ENCODE measurements at places on chromosomes 3 and 15.

- DNase-seq: no peak
Observed at GRCh38 chr3:70980646-70981170, 602.8 kb downstream of the FOXP1 start.

DNA sequence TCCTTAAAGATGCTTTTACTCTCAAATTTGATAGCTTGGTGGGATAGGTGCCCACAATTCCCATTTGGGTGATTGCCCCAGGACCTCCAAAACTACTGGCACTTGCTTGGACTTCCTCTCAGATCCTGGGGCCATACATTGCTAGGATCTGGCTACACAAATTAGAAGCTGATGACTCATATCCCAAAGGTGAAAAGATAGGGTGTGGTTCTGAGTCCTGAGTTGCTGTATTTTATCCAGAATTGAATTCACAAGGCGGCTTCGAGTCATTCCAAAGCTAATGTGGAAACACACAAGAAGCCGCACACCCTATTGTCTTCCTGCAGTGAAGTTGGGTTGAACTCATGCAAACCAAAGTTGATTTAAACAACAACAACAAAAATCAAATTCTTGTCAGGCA, 53.4 kb downstream of the DUT start:
- DNase-seq: no peak

DNA sequence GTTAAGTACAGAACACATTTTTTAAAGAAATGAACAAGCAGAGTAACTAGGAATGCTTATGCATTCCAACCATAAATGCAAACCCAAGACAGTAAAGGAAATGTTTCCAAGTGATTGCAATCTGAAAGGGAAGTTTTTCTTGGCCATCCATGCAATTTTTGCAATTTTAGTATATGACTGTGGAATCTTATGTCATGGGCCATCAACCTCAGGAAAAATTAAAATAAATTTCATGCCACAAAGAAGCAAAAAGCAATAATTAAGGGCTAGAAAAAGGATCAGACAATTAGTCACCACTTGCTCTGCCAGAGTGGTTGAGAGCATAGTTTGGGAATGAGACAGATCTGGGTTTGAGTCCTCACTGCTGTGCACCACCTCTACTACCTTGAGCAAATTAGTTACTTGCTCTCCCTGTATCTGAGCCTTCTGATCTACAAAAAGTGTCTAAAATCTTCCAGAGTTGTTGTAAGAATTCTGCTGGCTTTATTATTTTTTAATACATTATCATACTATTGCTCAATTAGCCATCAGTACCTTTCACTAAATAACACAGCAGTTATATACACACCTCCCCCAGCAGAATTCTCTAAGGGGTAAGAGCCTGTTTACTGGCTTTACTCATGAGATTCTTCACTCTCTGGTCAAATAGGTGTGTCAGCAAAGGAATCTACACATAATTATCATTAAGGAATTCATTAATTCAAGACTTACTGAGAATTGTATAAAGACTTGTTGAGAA, 49.7 kb upstream of the FBN1 start:
- peak; percentile 97 for DNase-seq

DNA sequence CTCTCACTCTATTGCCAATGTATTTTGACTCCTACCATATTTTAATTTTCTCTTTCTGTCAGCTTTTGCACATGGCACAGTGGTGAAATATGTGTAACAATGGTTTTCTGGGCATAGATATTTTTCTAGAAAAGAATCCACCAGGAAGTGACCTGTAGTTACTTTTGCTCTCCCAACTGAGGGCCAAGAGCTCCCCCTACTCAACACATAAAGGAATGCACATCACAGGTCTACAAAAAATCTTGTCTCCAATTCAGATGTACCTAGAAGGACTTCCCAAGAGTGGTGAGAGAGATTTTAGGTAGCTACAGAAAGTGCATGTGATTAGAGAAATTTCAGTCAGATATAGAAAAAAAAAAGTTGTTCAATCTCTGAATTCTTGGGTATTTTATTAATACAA, 15.6 kb downstream of the CPA3 start:
- peak; percentile 29 for DNase-seq

GRCh38 chr3:191696348-191696747, 235.4 kb downstream of the PYDC2 start:
- DNase-seq: no peak

- no peak for DNase-seq
Observed at GRCh38 chr15:78210349-78210717, 24.0 kb downstream of the ACSBG1 start.

- peak; percentile 23 for DNase-seq
Observed at GRCh38 chr3:50336452-50337174, 4.0 kb downstream of the RASSF1 start.

- no peak for DNase-seq
Observed at GRCh38 chr15:31465083-31465955, 138.7 kb downstream of the KLF13 start.

DNA sequence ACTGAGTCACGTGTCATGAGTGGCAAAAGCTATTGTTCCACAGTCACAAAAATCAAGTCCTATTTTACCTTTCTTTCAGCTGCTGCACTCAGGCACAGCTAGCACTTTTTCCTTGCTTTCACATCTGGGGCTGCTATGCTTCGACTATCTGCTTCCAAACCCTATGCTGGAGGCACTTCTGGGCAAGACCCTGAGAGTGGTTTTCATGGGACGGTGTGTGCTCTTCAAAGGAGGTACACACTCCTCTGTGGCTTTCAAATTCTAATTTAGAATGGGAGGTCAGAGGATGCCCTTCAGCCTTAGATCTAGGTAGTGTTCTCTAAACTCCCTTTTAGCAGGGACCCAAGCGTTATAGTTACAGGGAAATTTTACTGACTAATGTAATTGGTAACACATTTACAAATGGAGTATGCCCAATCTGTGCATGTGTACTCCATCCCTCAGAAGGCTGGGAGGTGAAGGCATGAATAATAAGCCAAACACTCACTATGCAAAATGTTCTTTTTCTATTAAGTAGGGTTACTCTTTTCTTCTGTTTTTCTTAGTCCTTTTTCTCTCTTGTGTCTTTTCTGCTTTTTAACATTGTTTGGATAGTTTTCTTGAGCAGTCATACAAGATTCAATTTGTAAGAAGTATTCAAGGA, 188.3 kb downstream of the LSAMP start:
- DNase-seq: peak; percentile 82

GRCh38 chr15:78003539-78004008, 73.9 kb downstream of the TBC1D2B start:
- DNase-seq: no peak

DNA sequence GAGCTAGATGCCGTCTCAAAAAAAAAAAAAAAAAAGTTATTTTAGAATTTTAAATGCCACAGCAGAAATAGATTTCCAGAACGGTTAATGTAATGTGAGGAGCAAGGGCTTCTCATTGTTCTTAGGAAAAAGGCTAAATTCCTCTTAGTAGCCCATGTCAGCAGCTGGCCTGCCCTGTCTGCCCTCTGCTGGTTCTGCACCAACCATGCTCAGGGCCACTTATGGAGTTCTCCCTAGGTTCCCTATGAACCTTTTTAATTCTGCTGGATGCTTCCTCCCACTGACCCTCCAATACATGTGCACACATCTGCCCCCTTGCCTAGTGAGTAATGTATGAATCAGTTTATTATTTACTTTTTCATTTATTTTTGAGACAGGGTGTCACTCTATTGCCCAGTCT, 32.2 kb upstream of the DPPA4 start:
- no peak for DNase-seq

DNA sequence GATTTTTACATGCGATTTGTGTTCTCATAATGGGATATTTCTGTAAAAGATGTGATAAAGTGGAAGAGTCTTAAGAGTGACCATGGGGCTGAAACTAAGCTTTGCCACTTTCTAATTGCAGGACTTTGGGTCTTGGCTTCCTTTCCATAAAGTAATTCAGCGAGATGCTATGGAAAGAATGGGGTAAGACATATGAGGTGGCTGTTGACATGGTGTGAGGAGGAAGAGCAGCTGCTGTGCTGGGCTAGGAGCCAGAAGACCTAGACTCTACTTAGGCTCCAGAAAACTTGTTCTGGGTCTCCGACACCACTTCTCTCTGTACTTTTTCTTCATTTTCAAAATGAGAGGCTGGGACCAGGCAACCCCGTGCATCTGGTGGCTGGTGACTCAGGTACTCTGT, 654.5 kb upstream of the CFAP20DC start:
- DNase-seq: no peak

- DNase-seq: no peak
Observed at GRCh38 chr15:72970933-72971760, 81.1 kb upstream of the NEO1 start.

- DNase-seq: no peak
Observed at GRCh38 chr3:115385774-115386730, 237.3 kb upstream of the GAP43 start.

DNA sequence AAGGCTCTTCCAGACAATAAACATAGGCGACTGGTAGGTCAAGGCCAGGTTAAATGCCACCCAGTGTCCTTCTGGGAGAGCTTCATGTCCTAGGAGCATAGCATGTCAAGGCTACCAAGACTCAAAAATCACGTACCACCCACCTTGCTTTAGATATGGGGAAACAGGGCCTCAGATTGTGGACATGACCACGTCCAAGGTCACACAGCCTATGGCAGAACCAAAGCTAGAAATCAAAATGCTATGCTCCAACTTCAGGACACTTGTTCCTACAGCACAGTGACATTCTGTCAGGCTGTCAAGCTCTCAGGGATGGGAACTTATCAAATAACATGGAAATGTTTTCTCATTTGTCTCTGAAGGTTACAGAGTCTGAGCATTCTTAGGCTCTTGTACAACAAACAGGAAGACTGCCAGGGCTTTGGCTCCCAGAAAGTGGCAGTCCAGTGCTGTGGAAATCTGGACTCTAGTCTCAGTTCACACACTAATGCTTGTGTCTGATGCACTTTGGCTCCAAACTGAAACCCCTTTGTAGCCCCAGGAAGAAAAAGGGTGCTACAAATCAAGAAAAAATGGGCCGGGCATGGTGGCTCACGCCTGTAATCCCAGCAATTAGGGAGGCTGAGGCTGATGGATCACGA, 170.4 kb upstream of the LPP start:
- DNase-seq: no peak

- DNase-seq: no peak
Observed at GRCh38 chr3:195839260-195840010, 27.7 kb upstream of the MUC4 start.

DNA sequence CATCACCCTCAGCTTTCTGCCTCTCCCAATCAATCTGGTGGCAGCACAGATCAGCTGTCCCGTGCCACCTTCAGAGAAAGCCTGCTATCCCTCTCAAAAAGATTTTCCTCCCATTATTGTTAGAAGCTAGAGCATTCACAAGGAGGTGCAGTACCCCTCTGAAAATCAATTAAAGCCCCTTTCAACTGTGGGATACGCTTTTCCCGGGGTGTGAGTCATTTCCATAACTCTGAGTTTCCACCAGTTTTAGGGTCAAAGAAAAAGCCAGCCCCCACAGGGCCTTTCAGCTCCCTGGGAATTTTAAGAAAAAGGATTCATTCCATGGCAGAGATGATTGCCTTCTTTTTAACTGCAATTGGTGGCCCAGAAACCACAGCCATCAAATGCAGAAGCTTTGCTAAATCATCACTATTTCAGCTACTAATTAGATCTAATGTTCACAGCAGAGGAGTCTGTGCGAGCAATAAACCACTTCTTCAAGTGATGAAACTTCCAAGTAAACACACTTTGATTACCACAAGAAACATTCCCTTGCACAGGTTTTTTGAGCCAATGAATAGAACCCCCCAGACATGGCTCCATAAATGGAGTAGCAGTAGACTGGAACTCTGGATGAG, 270.0 kb upstream of the TPRG1 start:
- DNase-seq: peak; percentile 37

DNA sequence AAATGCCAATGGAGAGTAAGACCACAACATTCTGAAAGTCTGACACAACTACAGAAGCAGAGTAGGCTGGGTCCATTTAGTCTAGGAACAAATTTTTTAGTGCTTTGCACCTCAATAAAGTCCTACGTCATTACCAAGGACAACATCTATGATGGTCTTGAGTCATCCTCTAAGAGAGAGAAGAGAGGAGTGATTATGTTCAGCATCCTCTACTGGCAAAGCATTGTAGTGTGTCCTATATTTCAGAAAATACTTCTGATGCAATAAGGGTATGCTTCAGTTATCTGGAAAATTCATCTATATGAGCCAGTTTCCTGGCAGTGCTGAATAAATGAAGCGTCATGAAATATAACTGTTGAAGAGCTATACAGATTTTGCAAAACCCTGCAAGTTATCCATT, 95.6 kb downstream of the P2RY1 start:
- no peak for DNase-seq

- no peak for DNase-seq
Observed at GRCh38 chr3:112136046-112136445, 3.0 kb upstream of the GCSAM start.

GRCh38 chr3:30551927-30552326, 54.5 kb upstream of the TGFBR2 start:
- DNase-seq: no peak

DNA sequence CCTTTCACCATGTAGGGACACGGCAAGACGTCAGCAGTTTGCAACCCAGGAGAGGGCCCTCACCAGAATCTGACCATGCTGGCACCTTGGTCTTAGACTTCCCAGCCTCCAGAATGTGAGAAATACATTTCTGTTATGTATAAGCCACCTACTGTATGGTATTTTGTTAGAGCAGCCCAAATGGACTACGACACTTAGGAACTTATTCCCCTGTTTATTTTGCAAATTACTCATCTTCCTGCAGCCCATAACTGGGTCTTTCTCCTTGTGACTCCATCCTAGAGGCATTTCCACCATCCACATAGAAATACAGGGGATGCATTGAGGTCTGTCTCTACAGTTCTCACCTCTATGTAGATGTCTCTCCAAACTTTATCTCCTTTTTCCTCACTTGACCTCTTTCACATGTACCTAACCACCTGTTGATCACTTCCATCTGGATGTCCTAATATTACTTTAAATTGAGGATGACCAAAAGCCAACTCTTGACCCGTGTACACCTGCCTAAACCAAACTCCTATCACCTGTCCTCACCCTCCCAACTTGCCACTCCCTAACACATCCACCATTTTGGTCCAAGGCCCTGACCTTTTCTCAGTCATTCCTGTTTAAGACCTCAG, 406.0 kb upstream of the WNT5A start:
- DNase-seq: peak; percentile 69

DNA sequence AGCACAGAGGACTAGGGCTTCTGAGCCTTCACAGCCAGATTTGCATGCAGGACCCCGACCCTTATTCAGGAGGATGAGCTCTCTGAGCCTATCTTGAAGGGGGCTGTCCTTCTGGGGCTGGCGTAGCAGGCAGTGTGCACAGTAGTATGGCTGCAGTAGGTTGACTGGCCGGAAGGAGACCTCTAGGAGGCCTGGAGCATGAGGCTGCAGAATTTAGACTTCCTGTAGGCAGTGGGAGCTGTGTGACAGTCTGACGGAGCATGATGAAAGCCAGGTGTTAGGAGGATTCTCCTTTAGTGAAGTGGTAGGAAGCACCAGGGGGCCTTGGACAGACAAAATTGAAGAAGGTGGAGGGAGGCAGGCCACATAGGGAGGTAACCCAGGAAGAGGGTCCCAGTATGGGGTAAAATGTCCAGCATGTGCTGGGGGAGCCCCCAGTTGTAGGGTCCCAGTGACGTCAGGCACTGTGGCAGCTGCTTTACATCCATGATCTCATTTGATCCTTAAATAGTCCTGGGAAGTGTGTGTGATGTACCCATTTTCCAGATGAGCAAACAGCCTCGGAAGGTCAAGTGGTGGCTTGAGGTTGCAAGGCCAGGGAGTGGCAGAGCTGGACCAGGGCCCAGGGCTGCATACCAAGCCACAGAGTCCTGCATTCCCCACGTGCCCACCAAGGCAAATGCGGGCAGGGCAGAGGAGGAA, 36.1 kb downstream of the SPSB4 start:
- DNase-seq: no peak

GRCh38 chr15:47796830-47797229, 79.5 kb downstream of the SEMA6D start:
- peak; percentile 15 for DNase-seq

All from fibroblast of skin of scalp (primary cell).